ENCODE measurements at places on chromosomes 6 and 20.
A peak's percentile ranks its signal among the peaks of the same experiment; 100 is the strongest.

DNA sequence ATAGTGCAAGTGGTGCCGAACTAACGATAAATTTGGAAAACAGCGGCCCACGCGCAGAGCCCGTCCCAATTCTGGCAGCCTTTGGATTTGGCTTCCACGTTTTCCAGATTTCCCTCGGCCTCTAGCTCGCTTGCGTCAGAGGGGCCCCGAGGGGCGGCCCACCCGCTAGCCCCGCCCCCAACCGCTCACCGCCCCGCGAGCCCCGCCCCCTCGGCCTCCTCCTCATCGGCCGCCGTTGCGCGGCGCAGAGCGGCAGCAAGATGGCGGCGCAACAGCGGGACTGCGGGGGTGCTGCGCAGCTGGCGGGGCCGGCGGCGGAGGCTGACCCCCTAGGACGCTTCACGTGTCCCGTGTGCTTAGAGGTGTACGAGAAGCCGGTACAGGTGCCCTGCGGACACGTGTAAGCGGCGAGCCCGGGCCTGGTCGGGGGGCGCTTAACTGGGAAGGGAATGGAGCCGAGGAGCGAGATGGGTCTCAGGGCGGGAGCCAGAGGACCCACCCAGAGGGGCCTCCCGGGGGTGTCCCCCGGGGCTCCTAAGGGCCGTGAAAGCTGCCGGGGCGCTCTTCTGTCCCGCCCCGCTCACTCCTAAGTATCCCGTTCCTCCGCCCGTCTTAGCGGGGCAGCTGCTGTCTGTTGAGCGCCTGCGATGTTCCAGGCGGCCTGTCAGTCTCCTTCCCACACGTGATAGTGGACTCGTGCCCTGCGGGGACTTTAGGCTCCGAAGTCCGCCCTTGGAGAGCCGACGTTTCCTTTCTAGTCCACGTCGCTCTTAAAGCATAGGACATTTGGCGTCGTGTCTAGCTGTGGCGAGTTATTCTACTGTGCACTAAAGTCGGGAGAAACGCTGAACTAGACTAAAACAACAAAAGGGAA, at the start of gene RNF114:
Gene RNF114, plus strand, starts transcription at position 245 of the 874 bp plus-strand sequence. Its CDS starts 16 bp downstream, at position 261.
- DNase-seq, result peak; percentile 72

DNA sequence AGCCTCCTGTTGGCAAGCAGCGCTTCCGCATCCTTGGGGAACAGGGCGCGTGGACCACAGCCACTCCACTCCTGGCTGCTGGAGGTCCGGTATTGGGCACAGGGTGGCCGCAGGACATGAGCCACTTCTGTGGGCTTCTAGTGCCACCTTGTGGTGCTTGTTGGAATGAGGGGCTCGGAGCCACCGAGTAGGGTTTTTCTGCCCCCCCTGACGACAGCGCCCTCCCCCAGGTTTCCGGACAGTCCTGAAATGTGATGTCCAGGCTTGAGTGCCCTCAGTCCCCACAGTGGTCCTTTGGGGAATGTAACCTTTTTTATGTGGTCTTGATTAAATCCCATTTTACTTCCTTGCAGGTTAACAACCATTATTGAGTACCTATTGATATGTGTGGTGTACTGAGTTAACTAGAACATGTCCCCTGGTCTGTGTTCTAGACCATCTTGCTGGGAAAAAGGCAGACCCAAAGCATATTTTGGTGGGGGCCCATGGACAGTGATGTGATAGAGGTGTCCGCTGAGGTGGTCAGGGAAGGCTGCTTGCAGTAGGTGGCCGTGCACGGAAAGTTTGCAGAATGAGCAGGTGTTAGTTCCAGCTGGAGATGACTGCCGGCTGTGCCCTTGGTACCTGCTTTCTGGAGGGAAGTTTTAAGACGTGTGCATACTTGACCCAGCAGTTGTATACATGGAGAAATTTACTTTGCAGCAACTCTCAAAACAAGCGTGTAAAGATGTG, 70.0 kb downstream of the PTPN1 start:
- DNase-seq, result peak; percentile 65

DNA sequence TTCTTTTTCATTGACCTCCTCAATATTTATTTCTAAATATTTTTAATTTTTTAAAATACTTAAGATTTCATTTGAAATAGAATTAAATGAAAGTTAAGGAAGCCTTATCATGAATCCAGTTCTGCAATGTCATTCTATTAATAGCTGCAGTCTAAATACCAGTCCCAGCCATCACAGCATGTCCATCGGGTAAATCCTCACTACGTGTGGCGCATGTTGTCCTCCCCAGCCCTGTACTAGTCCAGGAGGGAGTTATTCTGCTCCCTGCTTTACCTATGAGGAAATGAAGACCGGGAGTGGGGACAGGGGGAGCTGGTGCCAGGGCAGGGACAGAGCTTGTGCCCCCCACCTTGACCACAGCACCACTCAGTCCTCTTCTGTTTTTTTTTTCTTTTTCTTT, 125.1 kb upstream of the QKI start:
- DNase-seq, result no peak

- no peak for DNase-seq
Observed at GRCh38 chr6:3213334-3213695, 14.1 kb downstream of the TUBB2B start.

- DNase-seq, result peak; percentile 16
Observed at GRCh38 chr6:56772737-56773184, 130.1 kb upstream of the DST start.

- DNase-seq, result no peak
Observed at GRCh38 chr20:50563133-50563944, 53.2 kb downstream of the PTPN1 start.

GRCh38 chr6:111361648-111362047, 121.4 kb downstream of the REV3L start:
- peak; percentile 27 for DNase-seq

- peak; percentile 56 for DNase-seq
Observed at GRCh38 chr6:152124429-152125074, 317.1 kb downstream of the ESR1 start.

DNA sequence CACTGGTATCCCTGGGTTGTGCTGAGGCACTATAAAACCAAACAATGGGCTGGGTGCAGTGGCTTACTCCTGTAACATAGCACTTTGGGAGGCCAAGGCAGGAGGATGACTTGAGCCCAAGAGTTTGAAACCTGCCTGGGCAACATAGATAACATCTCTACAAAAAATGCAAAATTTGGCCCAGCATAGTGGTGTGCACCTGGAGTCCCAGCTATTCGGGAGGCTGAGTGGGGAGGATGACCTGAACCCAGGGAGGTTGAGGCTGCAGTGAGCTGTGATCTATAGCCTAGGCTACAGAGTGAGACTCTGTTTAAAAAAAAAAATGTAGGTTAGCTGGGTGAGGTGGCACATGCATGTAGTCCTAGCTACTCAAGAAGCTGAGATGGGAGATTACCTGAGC, 7.7 kb upstream of the SLC4A11 start:
- no peak for DNase-seq

GRCh38 chr6:6803180-6803977, 214.9 kb downstream of the LY86 start:
- DNase-seq, result peak; percentile 18

DNA sequence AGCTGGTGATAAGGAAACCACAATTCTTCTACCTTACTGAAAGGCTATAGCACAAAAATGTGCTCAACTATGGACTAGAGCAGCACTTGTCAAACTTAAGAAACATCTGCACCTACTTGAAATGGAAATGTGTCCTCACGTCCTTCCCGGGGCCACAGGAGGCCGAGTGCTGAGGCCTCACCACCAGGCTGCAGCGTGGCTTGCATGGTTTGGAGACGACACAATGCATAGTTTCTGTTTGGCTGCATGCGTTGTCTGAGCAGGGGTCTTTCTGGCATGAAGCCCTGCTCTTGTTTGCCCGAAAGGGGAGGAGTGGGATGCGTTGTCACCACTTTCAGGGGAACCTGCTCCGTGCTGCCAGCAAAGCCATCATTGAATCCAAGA, 228.8 kb downstream of the TTLL2 start:
- no peak for DNase-seq

- DNase-seq, result no peak
Observed at GRCh38 chr6:110270165-110270564, 88.0 kb downstream of the METTL24 start.

- no peak for DNase-seq
Observed at GRCh38 chr6:43338243-43338642, 29.6 kb upstream of the CRIP3 start.

DNA sequence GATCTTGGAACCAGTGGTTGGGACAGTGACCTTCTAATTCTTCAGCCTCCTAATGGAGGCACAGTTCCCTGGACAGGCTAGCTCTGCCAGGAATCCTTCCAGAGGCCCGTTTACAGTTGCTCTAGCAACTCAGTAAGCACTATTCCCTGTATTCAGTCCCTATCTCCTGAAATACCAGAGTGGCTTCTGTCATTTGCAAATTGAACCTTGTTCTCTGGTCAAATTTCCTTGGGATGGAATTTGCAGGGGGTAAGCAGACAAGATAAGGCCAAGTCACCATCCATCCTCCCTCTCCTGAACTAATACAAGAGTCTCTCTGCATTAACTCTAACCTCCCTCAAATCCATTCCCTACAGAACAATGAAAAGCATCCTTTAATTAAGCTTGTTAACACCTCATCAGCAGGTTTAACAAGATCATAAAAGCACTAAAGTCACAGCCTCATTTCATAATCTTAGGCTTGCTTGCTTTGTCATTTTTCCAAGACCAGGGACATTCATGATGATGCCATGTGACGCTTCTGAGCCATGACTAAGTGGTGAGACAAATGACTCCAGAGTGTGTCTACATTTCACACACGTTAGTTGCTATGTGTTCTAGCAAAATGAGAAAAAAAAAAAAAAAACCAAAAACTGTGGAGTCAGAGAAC, 37.1 kb downstream of the SLC22A23 start:
- DNase-seq, result no peak

- no peak for DNase-seq
Observed at GRCh38 chr6:5229356-5229755, 31.4 kb downstream of the LYRM4 start.

DNA sequence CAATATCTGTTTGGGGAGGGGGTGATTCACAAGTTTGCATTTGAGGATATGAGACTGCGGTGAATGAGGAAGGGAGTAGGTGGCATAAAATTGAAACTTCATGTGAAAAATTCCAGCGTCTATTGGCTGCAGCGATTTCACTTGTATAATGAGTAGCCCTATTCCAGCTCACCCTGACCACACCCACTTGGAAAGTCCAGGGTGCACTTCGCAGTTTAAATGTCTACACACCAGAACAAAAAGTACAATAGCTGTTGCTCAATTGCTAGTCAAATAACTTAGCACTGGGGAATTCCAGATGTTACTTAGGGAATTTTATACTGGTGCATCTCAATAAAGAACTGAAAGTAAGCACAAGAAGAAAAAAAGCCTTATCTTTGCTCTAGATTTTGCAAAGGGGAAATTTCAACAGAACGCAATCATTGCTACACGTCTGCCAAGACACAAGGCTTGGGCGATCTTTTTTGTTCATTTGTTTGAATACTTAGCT, 6.3 kb downstream of the TNFAIP3 start:
- DNase-seq, result peak; percentile 82

DNA sequence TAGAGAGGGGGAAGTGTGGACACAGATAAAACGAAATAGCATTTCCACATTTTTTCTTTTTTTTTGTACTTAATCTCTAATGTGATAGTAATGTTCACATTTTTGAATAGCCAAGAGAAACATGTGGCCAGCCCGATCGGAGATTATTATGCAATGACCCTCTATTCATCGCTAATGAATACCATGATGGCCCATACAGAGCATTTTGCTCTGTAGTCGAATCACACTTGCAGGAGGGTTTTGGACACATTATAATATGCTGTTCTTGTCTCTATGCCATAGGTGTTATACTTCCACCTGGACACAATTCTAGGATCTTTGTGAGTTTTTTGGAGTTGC, 60.1 kb downstream of the MTHFD1L start:
- DNase-seq, result no peak

DNA sequence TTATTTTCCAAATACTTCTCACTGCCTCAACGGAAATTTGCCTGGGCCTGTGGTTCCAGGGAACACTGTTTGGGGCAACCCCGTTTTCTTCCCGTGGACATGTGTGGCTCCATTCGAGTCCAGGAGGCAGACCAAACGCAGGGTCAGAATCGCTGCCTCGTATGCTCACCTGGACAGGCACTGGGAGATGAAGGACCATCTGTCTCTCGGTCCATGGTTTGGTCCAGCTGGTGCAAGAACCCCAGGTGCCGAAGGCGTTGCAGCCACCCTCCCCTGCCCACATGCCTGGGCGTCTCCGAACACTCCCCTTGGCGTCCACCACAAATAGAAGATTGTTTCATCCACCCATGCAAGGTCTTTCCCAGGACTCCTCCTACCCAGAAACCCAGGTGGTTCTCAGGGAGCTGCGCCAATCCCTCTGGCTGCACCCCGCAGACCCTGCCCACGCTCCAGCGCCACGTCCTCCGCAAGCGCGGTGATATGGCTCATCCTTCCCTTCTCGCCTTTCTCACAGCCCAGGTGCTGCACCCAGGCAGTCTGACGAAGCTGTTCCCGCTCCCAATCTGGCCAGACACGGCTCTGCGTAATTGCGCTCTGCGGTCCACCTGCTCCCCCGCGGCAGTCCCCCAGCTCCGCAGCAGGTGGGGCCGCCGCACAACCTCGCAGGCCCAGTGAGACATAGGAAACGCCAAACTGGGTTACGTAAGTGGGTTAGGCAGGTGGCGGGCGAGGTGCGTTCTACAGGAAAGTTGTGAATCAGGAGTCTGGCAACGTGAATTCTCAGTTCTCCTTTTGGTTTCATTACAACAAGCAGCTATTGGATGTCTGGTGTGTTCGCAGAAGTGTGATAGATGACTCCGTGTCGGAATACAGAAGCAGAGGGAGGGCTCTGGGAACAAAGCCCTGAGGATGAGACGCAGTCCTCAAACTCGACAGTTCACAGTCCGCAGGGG, 146.2 kb upstream of the ECI2 start:
- DNase-seq, result no peak

DNA sequence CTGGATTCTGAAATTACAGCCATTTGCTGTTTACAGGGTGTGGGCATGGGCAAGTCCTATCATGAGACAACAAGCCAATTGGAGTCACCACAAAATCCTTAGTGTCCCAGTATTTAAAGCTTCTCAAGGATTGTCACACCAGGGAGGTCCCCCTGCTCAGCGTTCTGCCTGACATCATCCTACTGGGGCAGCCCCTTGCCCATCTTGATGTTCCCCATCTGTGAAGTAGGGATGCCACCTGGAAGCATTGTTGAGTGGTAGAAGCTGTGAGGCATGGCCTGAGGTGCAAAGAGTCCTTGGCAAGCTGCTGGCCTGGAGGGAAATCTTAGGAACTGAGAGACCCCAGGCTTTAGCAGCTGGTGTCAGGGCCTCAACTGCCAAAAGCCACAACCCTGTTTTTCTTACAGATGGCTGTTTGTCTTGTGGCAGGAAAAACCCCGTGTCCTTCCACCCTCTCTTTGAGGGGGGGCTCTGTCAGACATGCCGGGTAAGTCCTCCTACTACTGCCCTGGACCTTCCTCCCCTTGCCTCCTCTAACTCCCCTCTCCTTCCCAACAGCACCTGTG, 23.3 kb upstream of the MAPRE1 start:
- no peak for DNase-seq

- DNase-seq, result no peak
Observed at GRCh38 chr6:168196881-168197635, 118.0 kb upstream of the FRMD1 start.

DNA sequence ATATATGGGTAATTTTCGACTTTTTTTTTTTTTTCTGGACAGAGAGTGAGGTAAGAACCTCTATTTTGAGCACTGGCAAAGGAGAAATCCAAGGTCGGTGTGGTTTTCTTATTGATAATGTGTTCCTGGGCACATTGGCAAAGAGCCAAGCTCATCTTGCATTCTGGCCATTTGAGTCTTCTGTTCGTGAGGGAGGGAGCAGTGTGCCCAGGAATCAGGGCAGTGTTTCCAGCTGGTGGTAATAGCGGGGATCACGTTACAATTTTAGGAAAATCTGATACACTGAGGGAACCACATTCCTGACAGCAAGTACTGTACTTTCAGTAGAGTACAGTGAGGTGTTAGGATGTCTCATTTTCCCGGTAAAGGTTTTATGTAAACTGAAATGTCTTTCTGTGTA, 442.3 kb upstream of the MAP3K7 start:
- DNase-seq, result no peak

GRCh38 chr6:163329991-163330390, 84.5 kb upstream of the QKI start:
- peak; percentile 15 for DNase-seq

Data from A549 (cell line).